ENCODE measurements at places on chromosomes 3 and 15. TPM values are rescaled to one million over a fixed set of nuclear protein-coding genes. Genes with fewer than 3 reads are reported as not detected.

NANOGP8 gene
- 0.21 TPM for total RNA-seq

TMC3 gene
- not detected for total RNA-seq

HRG gene
- not detected for total RNA-seq

ANKRD34C gene
- not detected for total RNA-seq

ECE2 gene
- total RNA-seq = not detected

FOXB1 gene
- 0.10 TPM for total RNA-seq

RARB gene
- total RNA-seq = not detected

GPR62 gene
- total RNA-seq = 0.10 TPM

CD96 gene
- 117 TPM for total RNA-seq

FAM81A gene
- 0.94 TPM for total RNA-seq

DPPA2 gene
- not detected for total RNA-seq

TMEM115 gene
- 20.3 TPM for total RNA-seq

CNTN3 gene
- not detected for total RNA-seq

SPINK8 gene
- total RNA-seq = not detected

ADGRG7 gene
- total RNA-seq = not detected

PPM1M gene
- 31.2 TPM for total RNA-seq

CPN2 gene
- total RNA-seq = not detected

GOLGA6A gene
- total RNA-seq = not detected

ADAMTSL3 gene
- total RNA-seq = not detected

SLC2A2 gene
- not detected for total RNA-seq

PLCH1 gene
- total RNA-seq = 0.94 TPM

SV2B gene
- total RNA-seq = under 0.01 TPM

PTH1R gene
- not detected for total RNA-seq

CAND2 gene
- total RNA-seq = 0.84 TPM

PRR20G gene
- not detected for total RNA-seq

AADAC gene
- not detected for total RNA-seq

CACNA2D2 gene
- 1.5 TPM for total RNA-seq

DNAH1 gene
- total RNA-seq = 20.9 TPM

MYZAP gene
- 5.1 TPM for total RNA-seq

RTP3 gene
- 0.10 TPM for total RNA-seq

WNT5A gene
- 0.42 TPM for total RNA-seq

CCNB2 gene
- 0.42 TPM for total RNA-seq

FEZF2 gene
- total RNA-seq = not detected

CTXN2 gene
- not detected for total RNA-seq

SLC9A9 gene
- 15.1 TPM for total RNA-seq

SENP8 gene
- total RNA-seq = 0.21 TPM

HYAL3 gene
- total RNA-seq = 2.0 TPM

PLSCR4 gene
- 0.10 TPM for total RNA-seq

ALG1L2 gene
- total RNA-seq = not detected

STRIT1 gene
- total RNA-seq = not detected

GOLGA8M gene
- total RNA-seq = 1.2 TPM

RBMS3 gene
- 2.1 TPM for total RNA-seq

CISH gene
- total RNA-seq = 1.2 TPM

ZIC1 gene
- not detected for total RNA-seq

PFN2 gene
- total RNA-seq = 9.4 TPM

SERINC4 gene
- not detected for total RNA-seq

DCUN1D1 gene
- total RNA-seq = 39.6 TPM

PCSK6 gene
- total RNA-seq = 6.6 TPM

CFAP161 gene
- total RNA-seq = 3.7 TPM

ANXA2 gene
- 317 TPM for total RNA-seq

CNTN6 gene
- 0.21 TPM for total RNA-seq

LRRC31 gene
- not detected for total RNA-seq

EOGT gene
- total RNA-seq = 13.7 TPM

CDCP1 gene
- total RNA-seq = 0.31 TPM

CCDC80 gene
- total RNA-seq = under 0.01 TPM
